Thyroid gland (tissue), 4 donors: ENCODE measurements at places on chromosomes 13 and 19. TPM values are rescaled to one million over a fixed set of nuclear protein-coding genes. Genes with fewer than 3 reads are reported as not detected.

GRCh38 chr19:48461982-48462655, 6.7 kb downstream of the KCNJ14 start:
- no peak for DNase-seq

- no peak for DNase-seq
Measured at GRCh38 chr13:112671359-112671758, 18.5 kb upstream of the ATP11A start.

DNA sequence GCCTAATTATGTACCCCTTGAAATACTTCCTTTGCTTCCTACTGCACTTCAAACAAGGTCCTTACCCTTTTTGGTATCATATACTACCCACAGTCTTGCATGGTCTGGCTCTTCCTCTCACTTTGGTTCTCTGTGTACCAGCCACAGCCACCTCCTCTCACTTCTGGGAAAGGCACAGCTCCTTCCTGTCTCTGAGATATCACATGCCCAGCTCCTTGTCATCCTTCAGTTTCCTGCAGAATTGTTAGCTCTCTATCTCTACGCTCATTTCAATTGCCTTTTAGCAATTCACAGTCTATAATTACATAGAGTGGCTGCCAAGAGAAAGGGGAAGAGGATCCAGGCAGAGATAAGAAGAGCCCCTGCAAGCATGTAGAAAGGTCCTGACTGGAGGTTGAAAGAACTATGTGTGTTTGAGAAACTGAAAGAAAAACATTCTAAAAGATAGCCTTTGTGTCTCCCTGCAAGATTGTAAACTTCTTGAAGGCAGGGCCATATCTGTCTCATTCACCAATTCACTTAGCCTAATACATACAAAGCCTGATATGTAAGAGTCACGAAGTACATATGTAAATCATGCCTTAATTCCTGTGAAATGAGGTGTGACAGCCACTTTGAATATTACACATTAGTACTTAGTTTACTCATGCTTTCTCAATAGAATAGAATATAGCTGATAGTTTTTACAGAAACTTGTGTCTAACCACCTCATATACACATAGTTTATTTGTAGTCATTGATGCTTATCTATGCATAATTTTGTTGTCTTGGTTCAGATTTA, 933.1 kb downstream of the DIAPH3 start:
- no peak for DNase-seq

- no peak for DNase-seq
Measured at GRCh38 chr19:55446060-55446459, 3.0 kb upstream of the SHISA7 start.

- no peak for DNase-seq
Measured at GRCh38 chr13:97753942-97754670, 199.4 kb upstream of the IPO5 start.

DNA sequence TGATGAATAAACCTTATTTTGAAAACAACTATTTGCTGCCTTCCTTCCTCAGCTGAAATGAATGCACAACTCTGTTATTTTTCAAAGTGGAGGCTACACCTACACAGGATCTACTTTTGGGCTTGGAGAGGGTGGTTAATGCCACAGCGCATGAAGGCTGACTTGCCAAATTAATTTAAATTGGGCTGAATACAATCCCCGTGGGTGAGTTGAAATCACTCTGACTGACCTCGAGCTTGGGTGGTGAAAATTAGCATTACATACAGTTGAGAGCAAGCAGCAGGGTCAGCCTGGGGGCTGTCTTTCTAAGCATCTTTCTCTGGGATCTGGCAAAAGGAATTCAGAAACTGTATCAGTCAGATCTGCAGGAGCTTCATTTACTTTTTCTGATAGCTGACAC, 38.5 kb downstream of the TPT1 start:
- no peak for DNase-seq

DNA sequence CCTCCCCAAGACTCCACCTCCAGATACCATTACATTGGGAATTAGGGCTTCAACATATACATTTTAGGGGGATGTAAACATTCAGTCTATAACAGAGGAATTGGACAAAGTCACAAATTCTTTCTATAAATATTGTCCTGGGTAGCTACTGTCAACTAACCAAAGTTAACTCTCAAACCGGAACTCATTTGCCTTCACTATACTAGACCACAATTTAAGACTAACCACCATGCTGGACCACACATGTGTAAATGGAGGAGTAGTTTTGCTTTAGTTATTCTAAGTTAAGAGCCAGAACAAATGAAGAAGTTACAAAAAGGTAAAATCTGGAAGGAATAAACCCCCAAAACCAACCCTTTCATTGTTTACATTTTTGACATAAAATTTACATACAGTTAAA, 222.8 kb downstream of the NDFIP2 start:
- DNase-seq: no peak

- no peak for DNase-seq
Measured at GRCh38 chr13:77415253-77416071, 88.6 kb upstream of the MYCBP2 start.

DNA sequence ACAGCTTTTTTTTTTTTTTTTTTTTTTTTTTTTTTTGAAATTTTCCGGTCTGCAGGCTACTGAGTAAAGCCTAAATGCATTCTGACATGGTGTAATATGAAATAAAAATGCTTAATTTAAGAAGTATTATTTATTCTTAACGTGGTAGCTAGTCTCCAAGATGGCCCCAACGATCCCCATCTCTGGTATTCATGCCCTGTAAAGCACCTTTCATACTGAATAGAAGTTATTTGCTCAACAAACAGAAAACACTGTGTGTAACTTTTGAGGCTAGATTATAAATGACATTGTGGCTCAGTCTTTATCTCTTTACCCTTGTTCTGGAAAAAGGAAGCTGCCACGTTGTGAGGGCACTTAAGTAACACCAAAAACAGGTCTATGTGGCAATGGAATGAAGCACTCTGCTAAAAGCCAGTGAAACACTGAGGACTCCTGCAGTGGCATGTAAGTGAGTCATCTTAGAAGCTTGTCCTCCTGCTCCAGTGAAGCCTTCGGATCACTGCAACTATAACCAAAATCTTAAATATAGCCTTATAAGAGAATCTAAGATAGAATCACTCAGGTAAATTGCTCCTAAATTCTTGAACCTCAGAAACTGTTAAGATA, 128.7 kb downstream of the UGGT2 start:
- DNase-seq: no peak

DNA sequence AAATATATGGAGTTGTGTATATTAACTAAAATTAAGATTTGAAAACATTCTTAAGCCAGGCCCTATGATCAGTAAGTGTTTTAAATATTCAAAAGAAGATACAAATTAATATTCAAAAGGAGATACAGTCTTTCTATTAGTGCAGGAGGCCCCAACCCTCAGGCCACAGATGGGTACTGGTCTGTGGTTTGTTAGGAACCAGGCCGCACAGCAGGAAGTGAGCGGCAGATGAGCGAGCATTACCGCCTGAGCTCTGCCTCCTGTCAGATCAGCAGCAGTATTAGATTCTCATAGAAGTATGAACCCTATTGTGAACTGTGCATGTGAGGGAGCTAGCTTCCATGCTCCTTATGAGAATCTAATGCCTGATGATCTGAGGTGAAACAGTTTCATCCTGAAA, 232.9 kb downstream of the FOXO1 start:
- DNase-seq: no peak

DNA sequence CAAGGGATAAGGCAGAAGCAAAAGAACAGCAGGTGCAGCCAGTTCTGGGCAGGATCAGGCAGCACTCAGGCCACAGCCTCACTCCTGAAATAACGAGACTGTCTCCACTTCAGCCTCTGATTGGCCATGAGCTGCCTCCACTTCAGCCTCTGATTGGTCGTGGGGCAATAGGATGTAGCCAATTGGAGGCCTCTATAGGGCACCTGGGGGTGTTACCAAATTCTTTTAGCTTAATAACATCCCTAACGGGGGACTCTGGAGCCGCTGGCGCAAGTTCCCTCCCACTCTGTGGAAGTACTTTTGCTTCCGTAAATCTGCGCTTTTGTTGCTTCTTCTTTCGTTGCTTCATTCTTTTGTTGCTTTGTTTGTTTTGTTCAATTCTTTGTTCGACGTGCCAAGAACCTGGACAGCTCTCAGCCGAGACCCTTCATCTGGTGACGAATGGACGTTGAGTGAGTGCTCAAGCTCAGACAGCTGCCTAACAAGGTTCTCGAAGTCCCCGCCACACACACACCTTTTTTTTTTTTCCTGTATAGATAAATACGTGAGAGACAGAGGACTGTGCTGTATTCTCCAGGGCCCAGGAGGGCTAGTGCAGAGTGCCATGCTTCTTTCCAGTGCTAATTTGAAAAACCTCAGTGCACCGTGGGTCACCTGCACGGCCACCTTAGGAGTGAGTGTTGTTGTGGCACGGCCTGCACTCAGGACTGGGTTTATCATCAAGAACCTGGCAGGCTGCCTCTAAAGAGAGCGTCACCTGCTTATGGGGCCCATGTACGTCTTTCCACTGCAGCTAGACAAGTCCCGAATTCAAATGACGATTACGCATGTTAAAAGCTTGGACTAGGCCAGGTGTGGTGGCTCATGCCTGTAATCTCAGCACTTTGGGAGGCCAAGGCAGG, 32.0 kb upstream of the TUBGCP3 start:
- DNase-seq: peak; percentile 68

DNA sequence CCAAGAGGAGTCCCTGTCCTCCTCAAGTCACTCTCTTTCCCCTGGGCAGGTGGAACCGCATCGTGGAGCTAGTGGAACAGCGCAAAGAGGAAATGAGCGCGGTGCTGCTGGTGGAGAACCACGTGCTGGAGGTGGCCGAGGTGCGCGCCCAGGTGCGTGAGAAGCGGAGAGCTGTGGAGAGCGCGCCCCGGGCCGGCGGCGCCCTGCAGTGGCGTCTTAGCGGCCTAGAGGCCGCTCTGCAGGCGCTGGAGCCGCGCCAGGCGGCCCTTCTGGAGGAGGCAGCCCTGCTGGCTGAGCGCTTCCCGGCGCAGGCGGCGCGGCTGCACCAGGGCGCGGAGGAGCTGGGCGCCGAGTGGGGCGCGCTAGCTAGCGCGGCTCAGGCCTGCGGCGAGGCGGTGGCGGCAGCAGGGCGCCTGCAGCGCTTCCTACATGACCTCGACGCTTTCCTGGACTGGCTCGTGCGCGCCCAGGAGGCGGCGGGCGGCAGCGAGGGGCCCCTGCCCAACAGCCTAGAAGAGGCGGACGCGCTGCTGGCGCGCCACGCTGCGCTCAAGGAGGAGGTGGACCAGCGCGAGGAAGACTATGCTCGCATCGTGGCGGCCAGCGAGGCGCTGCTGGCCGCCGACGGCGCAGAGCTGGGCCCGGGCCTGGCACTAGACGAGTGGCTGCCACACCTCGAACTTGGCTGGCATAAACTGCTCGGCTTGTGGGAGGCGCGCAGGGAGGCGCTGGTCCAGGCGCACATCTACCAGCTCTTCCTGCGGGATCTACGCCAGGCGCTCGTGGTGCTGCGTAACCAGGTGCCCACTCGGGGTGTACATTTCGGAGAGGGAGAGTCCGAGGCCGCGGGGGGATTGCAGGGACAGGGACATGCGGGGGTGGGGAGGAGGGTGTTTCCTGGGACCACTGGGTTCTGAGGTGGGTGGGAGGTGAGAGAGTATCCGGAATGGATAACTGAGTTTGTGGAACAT, 52.8 kb downstream of the SPTBN4 start:
- DNase-seq: no peak

DNA sequence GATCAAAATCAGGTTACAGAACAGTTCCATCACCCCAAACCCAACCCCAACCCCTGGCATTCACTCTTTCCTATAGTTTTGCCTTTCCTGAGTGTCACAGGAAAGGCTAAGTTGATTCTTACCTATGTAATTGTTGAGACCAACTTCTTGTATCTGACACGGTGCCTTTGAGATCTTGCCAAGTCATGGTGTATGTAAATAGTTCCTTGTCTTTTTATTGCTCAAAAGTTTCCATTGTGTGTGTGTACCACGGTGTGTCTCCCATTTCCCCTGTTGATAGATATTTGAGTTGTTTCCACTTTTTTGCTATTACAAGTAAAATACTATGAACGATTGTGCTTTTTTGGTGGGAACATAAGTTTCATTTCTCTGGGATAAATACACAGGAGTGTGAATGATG, 3.3 kb upstream of the IGFL2 start:
- no peak for DNase-seq

DNA sequence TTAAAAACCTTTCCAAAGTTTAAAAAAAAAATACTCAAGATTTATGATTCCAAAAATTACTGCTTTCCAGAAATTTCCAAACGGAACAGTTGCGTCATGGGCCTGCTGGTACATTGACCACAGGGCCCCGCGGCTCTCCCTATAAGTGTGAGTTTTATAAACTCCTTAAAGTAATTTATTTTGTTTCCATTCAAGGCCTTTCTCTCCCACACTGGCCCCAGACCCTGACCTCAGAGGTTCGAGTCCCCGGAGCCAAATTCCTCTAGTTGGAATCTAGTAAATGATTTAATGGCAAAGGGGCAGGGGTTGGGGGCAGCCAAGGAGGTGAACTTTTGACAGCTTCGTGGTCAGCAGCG, 97.5 kb downstream of the INSR start:
- no peak for DNase-seq

DNA sequence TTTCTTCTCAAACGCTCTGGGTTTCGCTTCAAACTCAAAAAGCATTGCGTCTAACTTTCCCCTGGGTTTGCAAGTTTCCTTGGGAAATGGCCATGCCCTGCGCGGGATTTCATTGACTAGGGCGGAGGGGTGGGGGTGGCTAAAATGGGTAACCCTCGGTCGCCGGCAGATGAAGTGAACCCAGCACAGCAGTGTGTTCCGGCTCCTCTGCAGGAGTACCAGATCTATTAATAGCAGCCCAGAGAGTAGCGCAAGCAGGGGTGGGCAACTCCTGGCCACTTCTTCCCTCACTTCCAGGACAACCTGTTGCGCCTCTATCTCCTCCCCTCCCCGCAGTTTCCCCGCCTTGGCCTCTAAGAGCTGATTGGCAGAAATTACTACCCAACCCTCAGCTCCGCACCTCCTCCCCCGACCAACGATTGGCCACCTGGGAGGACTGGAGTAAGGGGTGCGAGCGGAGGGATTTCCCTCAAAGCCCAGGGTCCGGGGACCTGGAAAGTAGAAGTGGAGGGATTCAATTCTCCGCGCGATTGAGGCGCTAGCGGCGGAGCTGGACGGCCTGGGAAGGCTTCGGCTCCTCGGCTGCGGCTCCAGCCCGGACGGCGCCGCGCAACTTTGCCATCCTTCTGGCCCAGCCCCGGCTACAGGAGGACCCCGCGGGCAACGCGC, at the start of gene FREM2:
TSS of gene FREM2 (plus strand) at position 501 of the 669 bp plus-strand sequence. CDS start 268 bp downstream, outside the sequence.
- DNase-seq: peak; percentile 94

DNA sequence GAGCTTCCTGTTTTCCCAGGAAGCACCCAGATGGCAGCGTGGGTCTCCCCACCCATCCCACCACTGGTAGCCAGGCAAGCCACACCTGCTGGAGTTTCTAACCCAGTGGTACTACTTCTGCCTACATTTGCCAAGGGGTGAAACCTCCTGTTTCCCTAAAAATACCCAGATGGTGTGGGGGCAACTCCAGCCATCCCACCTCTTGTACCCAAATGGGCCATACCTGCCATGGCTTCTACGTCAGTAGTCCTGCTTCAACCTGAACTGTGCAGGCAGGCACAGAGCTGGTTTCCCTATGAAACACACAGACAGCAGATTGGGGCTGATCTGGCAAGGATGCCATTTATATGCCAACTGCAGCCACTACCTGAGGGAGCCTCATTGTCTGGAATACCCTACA, 809.4 kb upstream of the MIR17HG start:
- DNase-seq: no peak

The CACNG6 gene
- not detected for total RNA-seq

The PPFIA3 gene
- total RNA-seq: 5.0 TPM

The GSX1 gene
- total RNA-seq: not detected

The USPL1 gene
- total RNA-seq: 29.8 TPM

The SPIB gene
- not detected for total RNA-seq

The ABHD13 gene
- total RNA-seq: 19.5 TPM
